ENCODE measurements at places on chromosomes 3 and 15.
A peak's percentile ranks its signal among the peaks of the same experiment; 100 is the strongest.

- no peak for DNase-seq
Observed at GRCh38 chr3:30477149-30477921, 129.1 kb upstream of the TGFBR2 start.

- no peak for DNase-seq
Observed at GRCh38 chr3:180358179-180358578, 243.8 kb upstream of the TTC14 start.

GRCh38 chr3:16374047-16374934, 109.3 kb downstream of the OXNAD1 start:
- no peak for DNase-seq

DNA sequence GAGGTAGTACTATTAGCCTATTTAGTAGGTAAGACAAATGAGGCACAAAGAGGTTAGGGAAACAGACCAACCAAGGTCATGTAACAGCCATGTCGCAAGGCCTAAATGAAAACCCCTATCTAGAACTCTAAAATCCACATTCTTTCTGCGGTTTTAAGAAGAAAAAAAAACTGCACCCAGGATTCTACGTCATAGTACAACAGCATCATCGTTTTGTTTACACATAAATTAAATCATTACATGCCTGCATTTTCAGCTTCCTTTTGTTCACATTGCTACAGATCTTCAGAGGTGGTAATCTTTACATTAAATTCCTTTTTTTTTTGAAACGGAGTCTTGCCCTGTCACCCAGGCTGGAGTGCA, 548 bp upstream of the PSMD6 start:
- DNase-seq = no peak

- peak; percentile 24 for DNase-seq
Observed at GRCh38 chr3:1439395-1439794, 346.6 kb downstream of the CNTN6 start.

DNA sequence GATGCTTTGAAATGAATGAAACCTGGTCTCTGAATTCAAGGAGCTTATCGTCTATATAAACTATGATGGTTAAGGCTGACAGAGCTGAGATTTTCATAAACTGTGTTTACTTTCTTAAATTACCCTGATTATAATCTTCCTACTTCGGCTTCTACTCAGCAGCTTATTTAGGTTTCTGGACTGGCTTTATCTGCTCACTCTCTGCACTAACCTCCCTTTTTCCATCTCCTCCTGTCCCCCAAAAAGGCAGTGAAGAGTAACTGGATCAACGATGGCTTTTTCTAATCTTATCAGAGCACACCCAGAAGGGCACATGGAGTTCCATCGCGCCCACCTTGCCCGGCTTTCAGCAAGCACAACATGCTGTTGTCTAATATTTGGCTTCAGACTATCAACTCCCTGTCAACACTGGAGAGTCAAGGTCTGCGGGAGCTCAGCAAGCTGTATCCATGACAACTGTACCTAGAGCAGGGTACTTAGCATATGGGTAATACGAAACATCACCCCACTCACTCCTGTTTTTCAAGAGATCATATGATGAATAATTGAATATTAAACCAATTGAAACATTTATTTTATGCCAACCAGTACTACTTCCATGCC, 417.3 kb downstream of the GABRB3 start:
- DNase-seq = no peak

DNA sequence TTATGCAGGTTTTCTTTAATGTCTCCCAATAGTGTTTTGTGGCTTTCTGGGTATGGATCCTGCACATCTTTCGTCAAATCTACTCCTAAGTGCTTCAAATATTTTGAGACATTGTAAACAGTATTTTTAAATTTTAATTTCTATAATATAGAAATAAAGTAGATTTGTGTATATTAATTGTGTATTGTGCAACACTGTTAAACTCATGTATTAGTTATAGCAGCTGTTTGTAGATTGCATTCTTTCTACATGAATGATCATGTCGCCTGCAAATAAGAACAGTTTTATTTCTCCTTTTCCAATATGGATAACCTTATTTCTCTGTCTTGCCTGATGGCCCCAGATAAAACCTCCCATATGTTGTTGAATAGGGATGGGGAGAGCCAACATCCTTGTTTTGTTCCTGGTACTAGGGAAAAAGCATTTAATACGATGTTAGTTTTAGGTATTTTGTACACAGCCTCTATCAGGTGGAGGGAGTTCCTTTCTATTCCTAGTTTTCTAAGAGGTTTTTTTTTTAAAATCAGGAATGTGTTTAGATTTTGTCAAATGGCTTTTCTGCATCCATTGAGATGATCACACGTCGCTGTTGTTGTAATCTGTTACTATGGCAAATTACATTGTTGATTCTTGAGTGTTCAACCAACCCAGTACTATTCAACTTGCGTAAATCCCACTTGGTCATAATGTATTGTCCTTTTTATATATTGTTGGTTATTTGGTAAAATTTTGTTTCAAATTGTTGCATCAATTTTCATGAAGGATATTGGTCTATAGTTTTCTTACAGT, 71.1 kb upstream of the DGKG start:
- no peak for DNase-seq

GRCh38 chr3:190366133-190366532, 21.8 kb upstream of the CLDN16 start:
- DNase-seq = no peak

- DNase-seq = peak; percentile 35
Observed at GRCh38 chr3:52272831-52273230, 5.6 kb downstream of the WDR82 start.

DNA sequence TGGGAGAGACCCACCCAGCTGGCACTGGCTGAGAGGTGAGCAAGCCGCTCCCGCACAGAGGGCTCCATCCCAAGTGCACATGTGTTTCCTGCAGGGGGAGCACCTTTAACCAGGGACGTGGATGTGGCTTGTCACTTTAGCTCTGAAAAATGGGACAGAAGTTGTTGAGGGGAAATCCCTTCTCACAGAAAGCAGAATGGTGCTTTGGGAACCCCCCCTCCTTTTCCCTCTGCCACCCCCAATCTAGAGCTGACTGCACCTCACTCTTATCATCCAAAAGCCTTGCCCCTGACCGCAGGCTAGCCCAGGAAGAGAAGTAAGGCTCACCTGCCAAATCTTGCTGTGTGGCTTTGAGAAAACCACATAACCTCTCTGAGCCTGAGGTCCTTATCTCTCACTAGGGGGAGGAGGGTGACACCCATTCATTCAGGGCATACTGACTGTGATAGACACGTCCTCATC, 77.9 kb downstream of the RPN1 start:
- peak; percentile 50 for DNase-seq

DNA sequence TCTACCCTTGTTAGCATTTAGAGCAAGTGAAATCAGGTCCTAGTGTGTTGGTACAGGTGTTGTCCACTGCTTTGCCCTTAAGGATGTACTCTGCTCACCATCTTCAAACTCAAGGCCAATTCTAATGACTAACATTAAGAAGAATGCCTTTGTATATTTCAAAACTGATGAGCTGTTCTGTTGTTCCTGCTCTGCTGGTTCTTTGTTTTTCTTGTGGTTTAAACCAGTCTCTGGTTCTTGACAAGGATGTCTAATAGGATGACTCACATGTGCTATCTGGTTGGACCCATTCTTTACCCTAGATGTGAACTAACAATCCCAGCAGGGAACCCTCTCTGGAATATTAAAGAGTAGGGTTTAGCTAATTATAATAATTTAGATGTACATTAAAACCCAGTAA, 17.3 kb downstream of the ABHD5 start:
- DNase-seq = no peak

DNA sequence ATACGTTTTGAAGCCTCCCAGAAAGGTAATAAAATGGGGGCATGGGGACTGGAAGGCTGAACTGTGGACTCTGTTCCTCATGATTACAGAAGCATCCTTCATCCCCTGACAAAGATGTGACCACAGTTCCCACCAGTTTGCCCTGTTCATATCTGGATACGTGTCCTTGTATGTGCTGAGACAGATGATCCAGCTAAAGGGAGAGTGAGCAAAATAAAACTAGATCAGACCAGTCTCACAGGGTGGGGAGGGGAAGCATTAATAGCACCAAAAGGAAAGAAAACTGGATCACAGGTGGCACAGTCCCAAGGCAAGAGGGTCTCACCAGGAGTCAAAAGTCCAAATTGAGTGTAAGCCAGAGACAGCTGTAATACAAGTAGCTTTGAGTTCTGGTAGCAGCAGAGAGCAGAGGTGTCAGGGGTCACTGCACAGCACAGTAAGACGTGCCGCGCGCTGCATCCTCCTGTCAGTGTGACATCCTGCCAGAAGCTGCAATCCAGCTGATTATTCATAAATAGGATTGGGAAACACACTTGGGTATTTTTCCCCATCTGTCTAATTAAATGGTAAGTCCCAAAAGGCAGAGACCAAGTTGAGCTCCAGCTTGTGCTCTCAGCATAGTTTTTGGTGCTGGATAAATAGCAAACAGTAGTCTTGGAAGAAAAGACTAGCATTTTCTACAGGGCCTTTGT, 560.0 kb upstream of the CFAP20DC start:
- no peak for DNase-seq

DNA sequence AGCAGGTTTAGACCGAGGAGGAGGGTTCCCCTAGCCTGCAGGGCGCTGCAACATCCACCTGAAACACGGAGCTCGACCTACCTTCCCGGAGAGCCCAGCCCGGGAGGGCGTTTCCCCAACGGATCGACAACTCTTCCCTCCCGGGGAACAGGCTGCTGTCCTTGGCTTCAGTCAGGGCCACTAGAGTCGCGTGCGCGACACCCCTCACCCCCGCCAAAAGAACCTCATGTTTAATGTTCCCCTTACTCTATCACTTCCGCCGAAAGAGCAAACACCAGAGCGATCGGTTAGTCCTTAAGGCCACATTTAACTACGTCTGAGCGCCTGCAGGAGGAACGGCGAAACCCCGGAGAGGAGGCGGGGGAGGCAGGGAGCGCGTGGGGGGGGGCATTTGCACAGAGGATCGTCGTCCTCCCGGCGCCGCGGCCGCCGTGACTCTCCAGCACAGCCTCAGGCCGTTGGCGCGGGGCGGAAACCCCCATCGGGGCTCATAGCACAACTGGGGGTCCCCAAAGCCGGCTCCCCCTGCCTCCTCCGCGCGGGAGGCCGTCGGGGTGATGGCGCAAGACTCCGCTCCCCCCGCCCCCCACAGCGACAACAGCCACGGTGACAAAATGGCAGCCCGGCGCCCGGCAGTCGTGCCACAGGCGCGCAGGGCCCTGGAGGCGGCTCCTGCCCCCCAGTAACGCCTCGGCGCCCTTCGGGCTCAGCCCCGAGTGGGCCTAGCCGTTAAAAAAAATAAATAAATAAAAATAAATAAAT, 3.2 kb downstream of the ANP32A start:
- DNase-seq = peak; percentile 89

GRCh38 chr3:181909241-181909640, 197.5 kb downstream of the SOX2 start:
- DNase-seq = no peak

DNA sequence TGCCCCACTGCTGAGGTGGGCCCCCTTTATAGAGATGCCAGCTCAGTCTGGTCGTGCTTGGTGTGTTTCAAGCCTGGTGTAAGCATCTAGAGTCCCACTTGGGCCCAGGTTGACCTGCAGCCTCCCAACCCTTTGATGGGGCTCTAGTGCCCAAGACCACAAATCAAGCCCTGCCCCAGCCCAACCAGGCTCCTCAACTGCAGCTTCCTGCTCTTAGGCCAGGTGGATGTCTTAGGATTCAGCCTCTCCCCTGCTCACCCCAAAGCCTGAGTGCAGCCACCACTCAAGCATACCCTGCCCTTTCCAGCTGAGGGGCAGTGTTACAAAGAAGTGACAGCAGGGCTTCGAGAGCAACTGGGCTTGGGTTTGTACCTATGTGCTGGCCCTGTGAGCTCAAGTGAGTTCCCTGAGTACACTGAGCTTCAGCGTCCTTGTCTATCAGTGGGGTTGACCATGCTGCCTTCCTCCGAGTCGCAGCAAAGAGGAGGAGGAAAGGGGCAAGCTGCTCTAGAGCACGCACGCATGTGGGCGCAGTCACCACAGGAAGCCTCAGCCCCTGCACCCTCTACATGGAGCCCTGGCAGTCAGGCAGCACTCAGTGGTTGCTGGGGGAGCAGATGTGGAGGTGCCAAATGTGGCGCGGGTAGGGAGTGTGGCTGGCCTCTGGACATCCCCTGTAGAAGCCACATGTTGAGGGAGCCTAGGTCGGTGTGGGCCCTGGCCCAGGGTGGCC, 120.7 kb downstream of the EEFSEC start:
- no peak for DNase-seq
